Stimulated activated CD8-positive, alpha-beta memory T cell treated with anti-CD3 and anti-CD28 coated beads, Interleukin-7, amount 100 ng/mL, for 1 hour (primary cell): ENCODE measurements at places on chromosomes 16 and 17.

DNA sequence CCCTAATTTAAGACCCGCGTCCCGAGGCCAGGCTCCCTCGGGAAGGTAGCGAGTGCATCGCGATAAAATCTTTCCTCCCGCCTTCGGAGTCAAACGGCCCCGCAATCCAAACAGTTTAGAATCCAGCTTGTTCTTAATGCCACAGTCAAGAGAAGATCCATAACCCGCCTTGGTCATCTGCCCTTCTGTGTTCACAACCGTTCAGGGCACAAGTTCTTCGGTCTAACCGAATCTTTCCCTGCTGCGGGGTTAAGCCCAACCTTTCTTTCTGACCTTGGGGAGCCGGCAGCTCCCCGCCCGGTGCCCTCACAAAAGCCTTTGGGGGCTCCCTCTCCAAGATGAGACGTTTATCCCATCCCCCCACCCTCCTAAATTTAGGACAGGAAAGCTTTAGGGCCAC is 30.3 kb downstream of the CPSF4L start:
- DNase-seq = no peak

- no peak for DNase-seq
These were observed 21.1 kb downstream of the ACSM1 start for GRCh38 chr16:20676268-20676825.

DNA sequence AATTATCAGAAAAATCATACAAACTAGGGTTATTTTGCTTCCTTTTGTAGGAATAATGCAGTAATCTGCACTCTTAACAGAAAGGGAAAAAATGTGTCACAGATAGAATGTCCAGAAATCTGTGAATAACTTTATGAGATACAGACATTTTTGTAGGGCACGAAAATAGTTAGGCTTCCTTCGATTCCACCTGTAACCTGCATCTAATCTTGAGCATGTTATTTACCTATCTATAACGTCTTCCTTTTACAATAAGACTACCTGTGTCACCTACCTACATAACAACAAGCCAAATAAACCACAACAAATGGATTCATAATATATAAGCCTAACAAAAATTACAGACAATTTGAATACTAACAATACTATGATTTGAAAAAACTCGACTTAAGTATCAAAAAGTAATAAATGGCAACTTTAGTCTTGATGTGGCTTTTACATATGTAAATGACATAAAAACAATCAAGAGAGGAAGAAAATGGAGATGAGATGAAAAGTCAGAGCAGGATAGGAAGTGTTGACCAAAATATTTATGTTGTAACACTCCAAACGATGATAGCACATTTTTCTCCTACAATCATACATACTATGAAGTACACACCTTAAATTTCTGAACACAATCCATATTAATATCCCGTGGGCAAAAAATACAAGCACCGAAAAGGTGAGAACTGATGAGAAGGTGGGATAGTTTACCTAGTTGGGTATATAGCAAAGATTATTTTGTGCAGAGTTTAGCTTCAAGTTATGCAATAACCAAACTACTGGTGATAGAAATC is 2.5 kb downstream of the STAT5B start:
- no peak for DNase-seq

DNA sequence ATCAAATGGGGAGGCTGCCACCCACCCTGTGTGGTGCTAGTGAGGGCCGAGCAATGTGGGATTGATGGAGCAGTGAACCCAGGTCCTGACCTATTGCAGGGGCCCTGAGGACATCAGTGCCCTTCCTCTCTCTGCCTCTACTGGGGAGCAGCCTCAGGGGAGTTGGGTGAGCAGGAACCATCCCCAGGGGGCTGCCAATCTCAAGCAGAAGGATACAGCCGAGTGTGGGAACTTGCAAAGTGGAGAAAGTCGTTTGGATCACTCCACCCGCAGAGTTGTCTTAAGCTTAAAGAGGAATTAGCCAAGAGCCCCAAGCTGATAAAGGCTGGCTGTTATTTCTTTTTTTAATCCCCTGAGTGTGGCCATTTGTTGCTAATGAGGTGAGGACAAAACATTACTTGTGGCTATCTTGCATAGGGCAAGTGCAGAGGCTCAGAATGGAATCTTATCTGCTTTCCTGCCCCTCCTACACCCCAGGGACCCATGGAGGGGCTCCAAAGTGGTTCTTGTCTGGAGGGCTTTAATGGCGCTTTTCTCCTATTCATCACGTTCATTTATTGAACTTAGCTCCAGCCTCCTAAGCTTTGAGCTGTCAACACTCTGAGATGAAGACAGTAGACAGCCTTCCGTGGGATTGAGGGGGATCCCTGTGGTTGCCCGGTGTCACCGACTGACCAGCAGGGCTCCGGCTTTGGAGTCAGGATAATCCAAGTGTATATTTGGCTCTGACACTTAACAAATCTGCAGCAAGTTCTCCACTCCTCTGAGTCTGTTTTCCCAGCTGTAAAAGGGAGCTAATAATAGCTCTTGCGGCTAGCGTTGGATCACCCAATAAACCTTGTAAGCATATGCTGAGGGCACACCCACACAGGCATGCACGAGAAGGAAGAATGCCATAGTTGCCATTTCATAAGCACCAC is 45.1 kb downstream of the MYH11 start:
- DNase-seq = no peak

GRCh38 chr16:2016407-2016922 is 3.1 kb upstream of the NPW start:
- no peak for DNase-seq

DNA sequence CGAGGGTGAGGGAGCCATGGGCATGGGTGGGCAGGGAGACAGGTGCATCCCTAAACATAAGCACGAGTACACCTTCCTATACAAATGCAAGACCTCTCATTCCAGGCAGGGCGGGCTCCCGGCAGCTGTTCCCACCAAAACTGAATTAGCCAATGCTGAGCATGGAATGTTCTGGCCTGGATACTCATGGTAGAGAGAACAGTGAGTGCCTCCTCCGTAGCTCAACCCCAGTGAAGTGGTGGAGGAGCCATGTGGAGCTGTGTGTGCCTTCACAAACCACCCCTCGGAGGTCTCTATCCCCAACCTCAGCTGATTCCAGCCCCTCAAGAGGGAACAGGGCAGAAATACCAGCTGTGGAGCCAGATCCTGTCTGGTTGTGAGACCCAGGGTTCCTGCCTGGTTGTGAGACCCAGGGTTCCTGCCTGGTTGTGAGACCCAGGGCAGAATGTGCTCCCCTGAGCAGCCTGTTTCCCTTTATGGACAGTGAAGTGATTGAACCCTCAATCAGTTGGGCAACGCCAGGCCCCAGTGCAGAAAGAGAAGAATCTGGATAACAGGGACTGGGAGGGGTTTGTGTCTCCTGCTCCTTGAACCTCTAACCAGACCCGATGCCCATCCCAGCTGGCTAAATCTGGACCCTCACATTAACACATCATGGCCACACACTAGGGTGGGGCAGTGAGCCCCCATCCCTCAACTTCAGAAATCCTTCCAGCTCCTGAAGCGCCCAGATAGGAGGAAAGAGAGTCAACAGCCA is 2.4 kb upstream of the CDH16 start:
- no peak for DNase-seq

- no peak for DNase-seq
These were observed 434.5 kb downstream of the SHISA9 start for GRCh38 chr16:13335879-13336278.

- DNase-seq = no peak
These were observed 19.2 kb upstream of the SMIM5 start for GRCh38 chr17:75614006-75614405.

- DNase-seq = no peak
These were observed 48.9 kb upstream of the LHX1 start for GRCh38 chr17:36888236-36888951.

DNA sequence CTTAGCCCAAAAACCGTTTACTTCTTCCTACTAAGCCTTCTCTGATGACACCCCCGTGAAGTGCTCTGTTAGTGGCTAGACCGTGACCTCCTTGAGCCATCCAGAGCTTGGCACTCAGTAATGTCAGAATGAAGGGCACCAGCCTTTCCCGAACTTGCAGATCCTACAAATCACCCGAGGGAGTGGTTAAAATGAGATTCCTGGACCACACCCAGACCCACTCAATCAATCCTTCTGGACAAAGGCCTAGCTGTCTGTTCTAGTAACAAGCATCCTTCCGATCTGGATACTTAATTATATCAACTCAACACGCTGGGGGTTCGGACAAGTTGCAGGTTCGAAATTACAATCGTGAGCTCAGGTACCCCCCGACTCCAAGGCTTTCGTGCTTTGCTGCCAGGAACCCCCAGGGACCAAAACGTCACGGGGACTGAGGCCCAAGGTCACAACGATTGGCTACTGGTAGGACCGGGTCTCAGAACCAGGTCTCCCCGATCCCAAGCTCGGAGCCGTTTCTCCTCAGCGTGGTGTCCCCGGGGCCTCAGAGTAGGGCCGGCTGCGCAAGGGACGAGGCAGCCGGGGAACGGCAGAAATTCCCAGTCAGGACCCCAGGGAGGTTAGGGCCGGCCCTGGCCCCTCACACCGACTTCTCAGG is 527 bp downstream of the CIAPIN1 start:
- DNase-seq = no peak

DNA sequence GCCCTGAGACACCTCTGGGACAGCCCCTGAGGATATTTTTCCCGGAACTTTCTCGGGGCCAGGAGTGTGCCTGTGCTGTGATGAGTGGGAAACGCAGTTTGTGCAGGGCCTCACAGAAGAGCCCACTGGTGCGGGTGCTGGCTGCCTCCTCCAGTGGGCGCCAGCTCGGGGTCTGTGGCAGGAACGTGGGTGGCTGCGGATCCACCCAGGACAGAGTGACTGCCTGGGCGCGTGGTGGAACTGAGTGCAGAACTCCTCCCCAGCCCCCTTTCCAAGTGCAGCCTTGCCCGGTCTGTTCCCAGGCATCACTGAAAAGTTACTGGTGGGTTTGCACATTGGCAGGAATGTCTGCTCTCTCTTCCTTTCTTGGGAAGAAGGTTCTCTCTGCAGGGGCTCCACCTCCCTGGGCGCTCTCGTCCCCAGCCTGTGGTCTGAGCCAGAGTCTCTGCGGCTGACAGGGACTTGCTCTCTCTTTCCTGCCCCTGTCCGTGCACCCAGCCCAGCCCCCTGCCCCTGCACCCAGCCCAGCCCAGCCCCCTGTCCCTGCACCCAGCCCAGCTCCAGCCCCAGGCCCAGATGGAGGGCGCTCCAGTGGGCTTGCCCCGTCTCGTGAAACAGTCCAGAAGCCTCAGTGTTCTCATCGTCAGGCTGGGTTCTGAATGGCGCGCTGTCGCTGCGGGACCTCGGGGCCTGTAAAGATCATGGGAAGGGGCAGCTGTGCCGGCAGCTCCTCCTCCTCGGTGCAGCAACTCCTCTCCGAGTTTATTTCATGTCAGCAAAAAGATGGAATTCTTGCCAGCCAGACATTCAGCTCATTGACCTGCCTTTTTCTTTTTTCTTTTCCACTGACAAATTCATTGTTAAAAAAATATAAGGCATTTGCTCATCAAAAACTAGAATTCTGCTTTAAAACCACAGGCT is 117.5 kb downstream of the BANP start:
- DNase-seq = no peak

DNA sequence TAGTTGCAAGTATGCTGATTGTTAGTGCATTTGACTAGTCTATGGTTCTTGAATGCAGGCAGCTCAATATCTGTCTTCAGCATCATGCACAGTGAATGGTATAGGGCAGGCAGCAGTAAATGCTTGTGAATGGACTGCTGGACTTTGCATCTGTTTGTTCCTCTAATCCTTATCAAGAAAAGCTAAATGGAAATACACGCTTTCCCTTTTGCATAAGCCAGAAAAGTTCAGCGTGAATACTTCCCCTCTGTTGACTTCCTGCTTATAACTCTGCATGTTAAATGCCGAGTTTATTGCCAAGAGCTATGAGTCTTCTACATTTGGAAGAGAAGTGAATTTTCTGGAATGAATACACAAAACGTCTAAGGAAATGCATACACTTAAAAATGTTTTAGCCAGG is 127.9 kb upstream of the CPHXL start:
- no peak for DNase-seq

DNA sequence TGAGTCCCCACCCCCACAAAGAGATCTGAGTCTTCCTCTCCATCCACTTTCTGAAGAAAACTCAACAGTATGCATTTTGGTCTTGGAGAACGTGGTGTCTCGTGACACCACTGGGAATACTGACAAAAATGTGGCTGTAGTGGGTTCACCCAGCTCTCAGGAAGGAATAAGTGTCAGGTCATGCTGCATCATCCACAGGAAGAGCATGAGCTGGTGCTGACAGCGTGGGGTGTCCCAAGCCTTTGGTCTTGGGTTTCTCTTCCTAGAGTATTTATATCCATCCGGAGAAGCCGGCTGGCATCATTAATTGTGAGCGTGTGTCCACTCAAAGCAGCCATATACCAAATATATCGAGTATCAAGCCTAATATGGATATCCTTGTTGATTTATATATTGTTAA is 55.9 kb downstream of the C17orf67 start:
- DNase-seq = no peak

- no peak for DNase-seq
These were observed 63.1 kb downstream of the STX8 start for GRCh38 chr17:9512323-9513168.

DNA sequence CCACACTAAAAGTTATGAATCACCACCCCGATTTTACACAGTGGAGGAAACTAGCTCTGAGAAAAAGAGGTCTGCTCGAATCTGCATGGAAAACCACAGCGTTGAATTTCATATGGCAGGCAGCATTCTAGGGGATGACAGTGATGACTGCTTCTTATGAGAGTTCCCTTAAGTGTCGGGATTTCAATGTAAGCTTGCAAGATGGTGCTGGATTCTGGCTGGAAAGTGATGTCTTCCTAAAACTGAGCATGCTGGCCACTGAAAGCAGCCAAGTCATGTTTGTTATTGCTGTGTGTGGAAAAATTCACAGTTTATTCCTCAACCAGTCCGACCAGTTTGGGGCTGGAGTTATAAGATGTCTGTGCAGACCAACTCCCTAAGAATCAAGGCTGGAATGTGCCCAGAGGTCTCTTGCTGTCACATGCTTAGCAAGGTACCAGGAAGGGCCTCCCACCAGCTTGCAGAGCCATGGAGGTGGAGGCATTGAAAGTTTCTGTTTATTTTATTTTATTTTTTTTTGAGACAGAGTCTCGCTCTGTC is 37.2 kb upstream of the GAN start:
- no peak for DNase-seq

GRCh38 chr17:27265333-27265732 is 28.6 kb upstream of the WSB1 start:
- DNase-seq = no peak

GRCh38 chr17:74659889-74660288 is 36.4 kb upstream of the CD300E start:
- DNase-seq = no peak
